ENCODE measurements at places on chromosomes 12 and 14.
A peak's percentile ranks its signal among the peaks of the same experiment; 100 is the strongest.

- DNase-seq = no peak
Observed at GRCh38 chr14:84554136-84554535, 975.8 kb upstream of the FLRT2 start.

- DNase-seq = no peak
Observed at GRCh38 chr14:74609721-74610120, 2.3 kb downstream of the LTBP2 start.

DNA sequence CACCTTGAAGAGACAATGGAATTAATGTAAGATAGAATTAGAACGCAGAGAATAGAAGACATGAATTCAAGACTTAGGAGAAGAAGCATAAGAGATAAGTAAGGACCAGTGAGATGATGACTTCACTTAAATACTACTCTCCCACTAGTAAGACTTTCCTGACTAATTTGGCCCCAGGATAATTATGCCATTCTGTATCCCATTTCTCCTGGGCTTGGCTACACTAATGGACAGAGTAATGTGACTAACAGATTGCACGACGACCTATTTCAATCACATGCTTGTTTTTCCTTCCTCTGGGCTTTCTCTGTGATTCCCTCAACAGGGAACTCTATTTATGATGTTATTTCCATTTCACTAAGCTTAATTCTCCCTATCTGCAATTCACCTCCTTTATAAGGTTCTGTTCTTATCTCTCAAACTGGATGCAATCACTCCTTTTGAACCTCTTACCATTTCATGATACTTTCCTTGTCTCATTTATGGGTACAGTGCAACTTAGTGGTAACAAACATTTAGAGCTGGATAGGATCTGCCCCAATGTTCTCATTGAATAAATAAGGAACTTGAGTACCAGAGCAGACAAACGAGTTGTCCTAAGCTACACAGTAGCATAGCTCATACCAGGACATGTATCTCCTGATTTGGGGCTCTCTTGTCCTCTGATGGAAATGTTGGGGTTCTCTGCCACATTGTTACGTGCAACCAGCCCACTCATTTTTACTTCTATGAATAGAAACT lies 102.7 kb downstream of the BTG1 start:
- no peak for DNase-seq

GRCh38 chr12:104059963-104060362 lies 4.4 kb upstream of the HCFC2 start:
- DNase-seq = no peak

DNA sequence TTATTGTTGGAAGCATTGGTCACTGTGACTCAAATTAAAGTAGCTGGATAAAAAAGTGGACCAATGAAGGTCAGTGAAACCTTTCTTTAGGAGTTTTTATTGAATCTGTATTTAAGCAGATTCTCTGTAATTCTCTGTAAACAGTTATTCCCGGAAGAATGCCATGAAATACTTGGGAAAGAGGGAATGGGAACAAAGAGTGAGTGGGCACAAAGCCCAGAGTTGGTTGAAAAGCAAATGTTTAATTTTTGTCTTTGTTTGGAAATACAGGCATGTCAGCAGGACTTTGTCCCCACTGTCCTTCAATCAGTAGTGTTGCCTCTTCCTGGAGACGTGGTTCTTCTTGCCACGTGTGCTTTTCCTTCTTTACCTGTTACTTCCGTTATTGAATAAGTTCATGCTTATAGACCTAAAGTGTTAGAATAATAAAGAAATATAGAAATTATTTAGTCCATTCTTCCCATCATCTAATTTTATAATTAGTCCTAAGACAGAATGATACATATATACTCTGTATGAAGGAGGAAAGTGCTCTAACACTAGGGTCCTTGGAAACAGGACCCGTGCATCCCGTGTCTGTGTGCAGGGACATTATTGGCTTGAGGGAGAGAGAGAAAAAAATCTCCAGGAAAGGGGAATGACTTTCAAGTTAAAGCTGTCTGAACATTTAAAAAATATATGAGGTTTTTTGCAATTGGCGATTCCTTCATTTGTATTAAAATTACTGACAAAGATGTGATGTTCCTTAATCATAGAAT lies 2.0 kb upstream of the ANG start:
- no peak for DNase-seq

GRCh38 chr12:26195250-26195640 lies at the start of gene SSPN:
TSS of gene SSPN (plus strand) at chr12:26195573. CDS start at chr12:26195673, 100 bp downstream.
- DNase-seq = peak; percentile 78

GRCh38 chr14:105015242-105015641 lies 5.6 kb downstream of the CDCA4 start:
- no peak for DNase-seq

GRCh38 chr12:115830633-115831032 lies 446.9 kb downstream of the MED13L start:
- no peak for DNase-seq

DNA sequence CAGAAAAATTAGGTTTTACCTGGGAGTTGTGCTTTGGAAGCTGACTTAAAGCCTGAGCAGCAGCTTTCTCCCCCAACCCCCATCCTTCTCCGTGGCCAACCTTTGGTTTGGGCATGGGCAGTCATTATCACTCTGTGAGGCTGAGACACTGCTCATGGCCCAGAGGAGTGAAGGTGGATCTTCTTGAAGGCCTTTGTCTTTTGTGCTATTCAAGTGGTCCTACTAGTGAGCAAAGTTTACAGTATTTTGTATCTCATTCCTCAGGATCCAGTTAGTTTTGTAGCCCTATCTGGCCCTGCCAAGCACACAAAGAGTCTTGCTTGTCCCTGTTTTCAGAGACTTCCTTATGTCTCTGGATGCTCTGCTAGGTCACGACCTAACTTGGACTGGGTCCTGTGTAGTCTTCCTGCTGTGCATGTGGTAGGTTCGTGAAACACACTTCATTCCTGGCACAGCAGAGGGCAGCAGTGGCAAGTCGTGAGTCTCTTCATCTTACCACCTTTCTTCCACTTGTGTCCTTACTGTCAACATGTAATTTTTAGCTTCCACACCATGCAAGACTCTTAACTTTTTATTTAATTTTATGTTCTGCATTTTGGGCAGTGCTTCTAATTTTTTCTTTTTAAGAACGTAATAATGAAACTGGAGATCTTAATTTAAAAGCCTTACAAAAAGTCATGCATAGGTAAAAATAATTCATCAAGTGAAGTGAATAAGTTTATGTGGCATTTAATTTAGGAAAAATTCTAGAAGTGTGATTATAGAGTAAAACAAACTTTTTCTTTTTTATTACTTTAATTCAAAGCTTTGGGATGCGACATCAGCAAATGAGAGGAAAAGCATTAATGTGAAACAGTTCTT lies 53.7 kb downstream of the APAF1 start:
- peak; percentile 72 for DNase-seq

GRCh38 chr12:88202500-88202899 lies 60.4 kb downstream of the TMTC3 start:
- no peak for DNase-seq

DNA sequence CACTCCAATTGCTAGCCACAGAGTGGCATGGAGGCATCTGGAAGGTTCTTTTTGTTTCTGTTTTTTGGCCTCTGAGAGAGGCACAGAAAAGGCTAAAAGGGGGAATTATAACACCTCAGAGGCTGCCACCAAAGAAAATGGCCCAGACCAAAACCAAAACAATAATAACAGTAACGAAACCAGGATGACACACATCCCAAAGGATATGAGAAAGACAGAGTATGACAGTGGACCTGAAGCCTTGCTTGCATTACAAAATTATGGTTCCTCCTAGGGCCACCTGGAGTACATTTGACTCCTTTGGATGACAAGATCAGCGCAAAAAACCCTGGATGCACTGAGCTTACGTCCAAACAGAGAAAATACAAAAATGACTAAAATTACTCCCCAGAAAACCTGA lies 152.7 kb downstream of the AEBP2 start:
- no peak for DNase-seq

GRCh38 chr14:100618763-100619320 lies 31.6 kb upstream of the BEGAIN start:
- DNase-seq = no peak

DNA sequence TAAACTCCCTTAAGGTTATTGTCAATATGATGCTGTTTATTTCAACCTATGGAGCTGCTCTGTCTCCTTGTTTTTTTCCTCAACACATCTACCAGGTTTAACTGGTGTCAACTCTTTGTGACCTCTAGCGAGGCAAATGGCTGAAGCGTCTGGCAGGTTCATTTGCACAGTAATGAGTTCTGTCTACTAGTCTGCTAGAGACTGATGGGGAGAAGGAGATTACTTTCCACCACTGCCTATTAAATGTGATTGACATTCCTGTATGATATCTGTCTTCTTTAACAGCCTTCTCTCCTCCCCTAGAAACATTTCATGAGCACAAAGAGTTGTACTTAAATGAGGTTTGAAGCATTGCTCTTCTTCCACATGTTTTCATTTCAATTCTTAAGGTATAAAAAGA lies 253.7 kb downstream of the SLC6A15 start:
- no peak for DNase-seq

- no peak for DNase-seq
Observed at GRCh38 chr14:103508521-103509329, 13.9 kb downstream of the CKB start.

- no peak for DNase-seq
Observed at GRCh38 chr12:84058136-84058535, 854.5 kb downstream of the SLC6A15 start.
